NCI-H2107 (cell line): ENCODE measurements at places on chromosomes 5 and 9.

- no peak for DNase-seq
Measured at GRCh38 chr9:4596165-4596922, 65.8 kb upstream of the PLPP6 start.

GRCh38 chr5:115657881-115658233 is 32.0 kb upstream of the TMED7 start:
- no peak for DNase-seq

- no peak for DNase-seq
Measured at GRCh38 chr5:579746-580366, 32.3 kb upstream of the CEP72 start.

DNA sequence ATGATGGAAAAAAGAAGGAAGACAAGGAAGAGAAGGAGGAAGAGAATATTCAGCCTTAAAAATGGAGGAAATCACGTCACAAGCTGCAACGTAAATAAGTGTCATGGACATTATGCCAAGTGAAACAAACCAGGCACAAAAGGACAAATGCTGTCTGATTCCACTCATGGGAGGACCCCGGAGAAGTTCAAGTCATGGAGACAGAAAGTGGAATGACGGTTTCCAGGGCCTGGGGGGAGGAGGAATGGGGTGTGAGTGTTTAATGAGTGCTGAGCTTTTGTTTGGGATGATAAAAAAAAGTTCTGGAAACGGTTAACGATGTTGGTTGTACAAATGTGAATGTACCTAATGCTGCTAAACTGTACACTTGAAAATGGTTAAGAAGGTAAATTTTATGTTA is 439.5 kb downstream of the GADD45G start:
- DNase-seq, result no peak

GRCh38 chr9:68740561-68740960 is 35.5 kb downstream of the PIP5K1B start:
- DNase-seq, result no peak

DNA sequence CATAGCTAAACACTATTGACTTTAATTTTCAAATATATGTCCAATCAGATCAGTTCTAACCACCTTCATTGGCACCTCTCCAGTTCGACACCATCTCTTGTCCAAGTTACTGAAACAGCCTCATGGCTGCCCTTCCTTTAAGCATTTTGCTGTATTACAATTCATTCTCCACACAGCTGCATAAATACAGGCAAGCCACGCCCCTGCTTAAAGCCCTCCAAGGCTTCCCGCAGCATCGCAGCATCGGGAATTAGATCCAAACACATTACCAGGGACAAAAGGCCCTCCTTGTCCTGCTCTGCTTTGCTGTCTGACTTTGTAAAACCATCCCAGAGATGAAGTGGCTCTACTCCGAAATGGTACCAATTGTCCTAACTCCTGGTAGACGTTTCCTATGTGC is 75.1 kb upstream of the RAI14 start:
- no peak for DNase-seq

- no peak for DNase-seq
Measured at GRCh38 chr5:316210-317085, 5.1 kb upstream of the AHRR start.

DNA sequence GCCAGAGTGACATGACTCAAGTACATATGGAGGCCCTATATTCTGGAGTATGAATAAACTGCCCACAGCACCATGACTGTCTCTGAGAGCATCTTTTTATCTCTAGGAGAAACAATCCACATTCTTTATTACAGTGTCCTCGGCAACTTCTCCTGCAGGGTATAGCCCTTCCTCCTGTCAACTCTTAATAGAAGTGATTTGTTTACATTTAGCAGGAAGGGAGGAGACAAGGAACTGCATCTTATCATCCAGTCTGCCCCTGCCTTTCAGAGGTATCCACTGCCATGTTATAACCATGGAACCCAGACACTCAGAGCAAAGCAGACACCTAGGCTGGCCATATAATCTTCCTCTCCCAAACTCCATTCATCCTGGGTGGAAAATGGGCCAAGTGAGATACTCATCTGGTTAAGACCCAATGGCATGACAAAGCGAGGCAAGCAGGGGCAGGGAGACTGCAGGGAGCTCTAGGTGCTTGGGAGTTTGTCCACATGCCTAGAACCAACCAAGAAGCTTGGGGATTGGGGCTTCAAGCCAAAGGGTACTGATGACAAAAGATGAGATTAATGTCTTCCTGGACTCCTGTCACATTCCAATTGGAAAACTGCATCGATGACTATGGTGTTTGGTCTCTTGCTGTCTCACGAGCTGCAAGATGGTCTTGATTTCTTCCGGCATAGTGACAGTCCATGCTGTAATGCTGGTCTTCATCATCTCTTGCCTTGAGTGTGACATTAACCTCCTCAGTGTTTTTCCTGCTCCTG is 620.5 kb upstream of the KLF4 start:
- DNase-seq, result no peak

GRCh38 chr9:70935856-70936255 is 185.6 kb downstream of the TRPM3 start:
- DNase-seq, result no peak

GRCh38 chr9:16119261-16120230 is 566.7 kb downstream of the CCDC171 start:
- no peak for DNase-seq

GRCh38 chr5:122673343-122673742 is 101.5 kb upstream of the SNX2 start:
- no peak for DNase-seq

DNA sequence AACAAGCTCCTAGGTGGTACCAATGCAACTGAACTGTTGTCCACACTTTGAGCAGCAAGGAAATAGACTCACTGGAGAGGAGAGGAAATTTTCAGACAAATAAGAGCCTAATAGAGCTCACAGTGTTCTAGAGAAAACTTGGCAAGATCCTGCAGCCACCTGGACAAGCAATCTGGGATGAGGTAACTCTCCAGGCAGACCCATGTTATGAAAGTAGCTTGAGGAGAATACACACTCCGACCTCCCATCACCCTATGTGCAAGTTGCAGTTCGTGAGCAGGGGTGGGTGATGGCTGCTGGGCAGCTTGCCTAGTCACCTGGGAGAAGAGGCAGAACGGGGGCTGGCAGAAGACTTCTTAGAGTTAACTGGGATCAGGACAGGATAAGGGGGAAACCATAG is 102.2 kb downstream of the KLF4 start:
- DNase-seq, result no peak

DNA sequence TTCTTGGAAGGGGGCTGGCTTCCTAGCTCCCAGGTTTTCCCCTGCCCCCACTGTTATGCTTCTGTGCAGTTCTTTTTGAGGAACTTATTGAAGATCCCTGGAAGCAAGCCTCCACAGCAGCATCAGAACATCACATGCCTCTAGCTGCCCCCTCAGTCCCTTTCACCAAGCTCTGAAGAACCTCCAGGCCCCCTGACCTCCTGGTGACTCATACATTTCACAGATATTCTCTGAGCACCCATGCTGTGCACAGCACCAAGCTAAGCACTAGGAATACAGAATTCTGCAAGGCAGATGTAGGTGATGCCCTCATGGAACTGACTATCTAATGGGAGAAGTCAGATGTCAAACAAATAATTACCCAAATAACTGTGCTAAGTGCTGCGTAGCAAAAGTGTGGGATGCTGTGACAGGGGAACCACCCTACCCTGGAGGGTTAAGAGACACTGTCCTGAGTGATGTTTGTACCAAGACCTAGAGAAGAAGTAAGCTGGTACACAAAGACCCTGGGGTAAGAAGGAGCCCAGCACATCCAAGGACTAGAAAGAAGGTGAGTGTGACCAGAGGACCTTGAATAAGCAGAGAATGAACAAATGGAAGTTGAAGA is 213.7 kb upstream of the NR4A3 start:
- DNase-seq, result no peak
